ENCODE measurements at places on chromosomes 3 and 15.

DNA sequence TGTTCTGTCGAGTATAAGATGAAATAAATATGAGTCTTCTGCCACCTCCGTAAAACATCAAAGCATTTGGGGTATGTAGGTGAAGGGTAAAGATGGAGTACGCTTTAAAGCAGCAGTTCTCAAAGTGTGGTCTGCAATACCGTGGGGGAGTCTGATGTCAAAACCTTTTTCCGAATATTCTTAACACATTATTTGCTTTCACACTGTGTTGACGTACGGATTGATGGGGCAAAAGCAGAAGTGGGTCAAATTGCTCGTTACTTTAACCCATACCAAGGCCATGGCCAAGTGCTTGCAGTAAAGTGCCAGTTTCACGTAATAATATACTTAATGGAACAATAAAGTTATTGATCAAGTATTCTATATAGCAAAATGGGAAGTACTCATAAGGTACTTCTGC, 36.3 kb downstream of the PAK2 start:
- no peak for DNase-seq

GRCh38 chr3:16741890-16742289, 136.7 kb upstream of the DAZL start:
- no peak for DNase-seq

GRCh38 chr15:40104865-40105516, 3.7 kb downstream of the BMF start:
- DNase-seq = peak; percentile 72

GRCh38 chr3:55859305-55859704, 372.2 kb upstream of the WNT5A start:
- no peak for DNase-seq

- no peak for DNase-seq
Observed at GRCh38 chr3:128984596-128984995, 9.3 kb downstream of the CFAP92 start.

GRCh38 chr15:92949604-92950249, 49.6 kb downstream of the CHD2 start:
- DNase-seq = no peak

DNA sequence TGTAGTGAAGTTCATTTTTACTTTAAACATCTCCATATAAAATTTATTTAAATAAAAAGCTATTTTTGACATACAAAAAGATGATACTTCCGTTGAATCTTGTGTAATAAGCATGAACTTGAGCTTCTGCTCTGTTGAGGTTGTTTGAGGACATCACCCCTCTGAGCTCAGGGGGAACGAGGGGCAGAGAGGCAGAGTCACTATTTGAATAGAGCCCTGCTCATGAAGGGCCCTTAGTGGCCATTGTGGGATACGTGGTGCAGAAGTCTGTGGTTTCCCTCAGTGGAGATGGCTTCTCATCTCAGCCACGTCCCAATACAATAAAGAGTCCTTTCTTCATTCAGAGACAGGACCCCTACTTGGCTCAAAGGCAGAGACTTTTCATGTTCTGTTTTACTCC, 10.6 kb downstream of the CEMIP start:
- DNase-seq = no peak

- no peak for DNase-seq
Observed at GRCh38 chr3:58800940-58801339, 134.4 kb upstream of the FAM3D start.

DNA sequence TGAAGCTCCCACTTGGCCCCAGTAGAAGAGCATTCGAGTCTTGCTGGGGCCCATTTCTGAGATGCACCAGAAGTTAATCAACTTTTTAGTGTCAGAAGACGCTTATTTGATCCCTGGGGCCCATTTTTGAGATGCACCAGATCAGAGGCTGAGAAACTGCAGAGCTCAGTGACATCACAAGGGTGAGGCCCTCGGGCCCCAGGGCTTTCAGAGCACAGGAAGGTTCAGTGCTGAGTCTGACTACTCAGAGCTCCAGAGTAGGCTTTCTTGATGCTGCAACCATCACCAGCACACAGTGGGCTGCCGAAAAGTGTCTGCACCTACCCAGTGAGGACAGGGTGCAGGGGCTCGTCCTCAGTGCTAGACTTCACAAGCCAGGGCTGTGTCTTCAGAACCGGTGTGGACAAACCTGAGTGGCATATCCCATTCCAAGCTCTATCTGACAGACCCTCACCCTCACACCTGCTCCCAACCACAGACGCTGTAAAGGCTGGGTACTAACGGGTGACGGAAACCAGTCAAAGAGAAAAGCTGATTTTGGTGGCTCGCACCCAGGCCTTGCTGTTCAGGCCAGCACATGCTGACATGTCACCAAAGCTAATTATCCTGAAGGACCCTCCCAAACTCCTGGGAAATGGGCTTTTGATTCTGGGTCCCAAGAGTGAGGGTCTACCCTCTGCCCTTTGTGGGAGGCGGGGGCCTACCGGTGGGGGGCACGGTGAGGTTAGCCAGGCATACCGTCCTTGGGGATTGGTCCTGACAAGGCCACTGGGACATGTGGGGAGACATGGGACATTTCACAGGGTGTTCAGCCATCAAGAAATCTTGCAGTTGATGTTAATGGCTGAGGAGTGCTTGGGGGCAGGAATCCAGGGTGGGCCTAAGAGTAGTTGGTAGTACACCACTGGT, 83.0 kb downstream of the PDCD6IP start:
- DNase-seq = no peak

- DNase-seq = no peak
Observed at GRCh38 chr3:139281522-139282196, 62.2 kb upstream of the MRPS22 start.

- DNase-seq = no peak
Observed at GRCh38 chr3:45170096-45170495, 23.9 kb upstream of the CDCP1 start.

GRCh38 chr3:141250828-141251227, 19.2 kb downstream of the PXYLP1 start:
- DNase-seq = no peak

DNA sequence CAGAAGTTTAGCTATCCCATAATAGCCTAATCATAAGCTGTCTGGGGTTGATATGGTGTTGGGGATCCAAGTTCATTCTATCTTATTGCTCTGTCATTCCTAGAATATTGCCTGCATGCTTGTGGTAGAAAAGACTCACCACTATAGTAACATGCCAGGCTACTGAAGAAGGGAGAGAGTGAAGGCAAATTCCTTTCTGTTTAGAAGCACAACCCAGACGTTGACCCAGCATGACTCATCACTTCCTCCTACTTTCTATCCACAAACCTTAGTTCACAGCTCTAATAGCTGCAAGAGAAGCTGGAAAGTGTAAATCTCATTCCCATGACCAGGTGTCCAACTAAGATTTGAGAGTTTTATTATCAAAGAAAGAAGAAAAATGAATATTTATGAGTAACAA, 57.8 kb upstream of the NMD3 start:
- DNase-seq = no peak

GRCh38 chr3:127409421-127410136, 121.7 kb upstream of the PRR20G start:
- no peak for DNase-seq

- DNase-seq = no peak
Observed at GRCh38 chr3:123008840-123009239, 18.7 kb downstream of the SEMA5B start.

GRCh38 chr3:132198516-132198915, 118.7 kb upstream of the ACP3 start:
- no peak for DNase-seq

DNA sequence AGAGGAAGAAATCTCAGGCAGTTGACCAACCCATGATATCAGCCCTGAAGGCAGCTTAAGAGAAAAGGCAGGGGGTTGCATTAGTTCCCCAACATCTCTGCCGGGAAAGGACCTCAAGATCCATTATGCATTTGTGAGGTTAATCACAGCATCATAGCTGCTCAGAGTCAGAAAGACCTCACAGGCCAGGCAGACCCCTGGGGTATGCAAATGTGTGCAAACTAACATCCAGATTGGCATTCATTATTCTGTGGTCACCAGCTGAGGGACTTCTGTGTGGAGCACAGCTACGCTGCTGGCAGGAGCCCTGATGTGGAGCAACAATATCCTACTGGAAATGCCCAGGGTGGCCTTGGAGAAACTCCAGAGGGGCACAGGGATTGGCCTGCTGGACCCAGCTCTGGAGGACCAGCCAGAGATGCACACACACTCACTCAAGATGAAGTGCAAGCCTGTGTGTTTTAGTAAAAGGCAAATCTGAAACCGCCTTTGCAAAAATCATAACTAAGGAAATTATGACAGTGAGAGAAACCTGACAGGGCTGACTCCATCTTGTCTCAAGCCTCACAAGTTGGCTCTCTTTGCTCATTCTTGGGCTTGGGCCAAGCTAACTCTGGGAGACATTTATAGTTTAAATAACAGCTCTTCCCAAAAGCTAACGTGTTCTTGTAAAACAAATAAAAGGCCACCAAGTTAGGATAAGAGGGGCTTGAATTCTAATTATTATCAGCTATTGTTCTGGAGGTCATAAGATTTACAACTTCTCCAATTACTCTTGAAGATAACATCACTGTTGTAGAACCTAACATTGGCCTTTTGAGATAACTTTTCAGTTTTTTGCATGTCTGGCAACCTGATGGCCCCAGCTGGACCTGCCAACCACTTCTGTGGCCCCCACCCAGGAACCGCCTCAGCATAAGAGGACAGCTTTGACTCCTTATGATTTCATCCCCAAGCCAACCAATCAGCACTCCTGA, 257.1 kb downstream of the UACA start:
- no peak for DNase-seq

- DNase-seq = no peak
Observed at GRCh38 chr3:98027085-98027446, 8.0 kb downstream of the GABRR3 start.

GRCh38 chr3:34212656-34213055, 414.2 kb downstream of the PDCD6IP start:
- no peak for DNase-seq

GRCh38 chr3:60980342-60980692, 270.9 kb downstream of the FHIT start:
- DNase-seq = no peak

- DNase-seq = no peak
Observed at GRCh38 chr3:171566803-171567422, 106.7 kb upstream of the TNIK start.

GRCh38 chr15:69459066-69459465, 6.4 kb downstream of the RPLP1 start:
- no peak for DNase-seq

DNA sequence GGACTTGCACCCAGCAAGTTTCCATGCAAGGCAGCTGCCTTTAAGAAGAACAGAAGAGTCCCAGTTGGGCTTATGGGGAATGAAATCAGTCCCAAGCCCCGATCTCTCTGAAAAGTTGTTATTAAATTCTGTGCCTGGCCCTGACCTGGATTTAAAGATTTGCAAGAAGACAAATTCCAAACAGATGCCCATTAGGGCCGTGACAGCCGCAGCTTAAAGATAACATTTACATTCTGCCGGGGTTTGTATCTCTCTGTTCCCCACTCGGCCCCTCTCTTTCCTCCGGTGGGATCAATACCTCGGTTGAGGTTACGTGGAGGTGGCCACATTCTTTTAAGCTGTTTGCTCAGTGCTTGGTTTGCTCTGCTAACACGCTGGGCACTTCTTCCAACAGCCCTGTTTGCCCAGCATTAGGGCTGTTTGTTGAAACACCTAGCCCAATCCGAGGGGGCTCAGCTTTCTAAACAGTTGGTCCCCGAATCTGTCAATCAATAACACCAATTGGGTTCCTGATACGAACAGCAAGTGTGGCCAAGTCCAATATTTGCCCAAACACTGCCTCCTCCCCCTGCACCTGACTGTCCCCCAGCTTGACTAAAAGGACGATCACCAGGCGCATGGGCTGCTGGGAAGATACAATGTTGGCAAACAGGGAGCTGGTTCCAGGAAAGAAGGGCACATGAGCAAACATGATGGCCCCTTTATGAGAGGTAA, 108.6 kb downstream of the RPLP1 start:
- no peak for DNase-seq

DNA sequence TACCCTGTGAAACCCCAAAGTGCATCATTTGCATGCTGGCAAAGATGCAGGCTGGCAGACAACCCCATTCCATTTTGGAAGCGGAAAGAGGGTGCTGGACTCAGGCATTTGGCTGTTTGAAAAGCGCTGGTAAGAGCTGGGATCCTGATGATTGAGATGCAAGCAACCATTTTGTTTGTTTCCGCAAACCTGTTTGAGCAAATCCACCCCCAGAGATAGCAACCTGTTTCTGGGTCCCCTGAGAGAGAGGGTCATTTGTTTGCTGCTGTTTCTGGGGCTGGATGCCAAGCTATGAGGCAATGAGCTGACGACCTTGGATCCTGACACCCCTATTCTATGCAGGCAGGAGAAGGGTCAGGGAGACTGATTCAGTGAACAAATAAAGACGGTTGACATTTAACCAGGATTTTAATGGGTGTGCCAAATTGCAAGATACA, 9.8 kb downstream of the SLC6A1 start:
- no peak for DNase-seq

GRCh38 chr3:104323226-104323625, 1043.5 kb upstream of the ALCAM start:
- no peak for DNase-seq

DNA sequence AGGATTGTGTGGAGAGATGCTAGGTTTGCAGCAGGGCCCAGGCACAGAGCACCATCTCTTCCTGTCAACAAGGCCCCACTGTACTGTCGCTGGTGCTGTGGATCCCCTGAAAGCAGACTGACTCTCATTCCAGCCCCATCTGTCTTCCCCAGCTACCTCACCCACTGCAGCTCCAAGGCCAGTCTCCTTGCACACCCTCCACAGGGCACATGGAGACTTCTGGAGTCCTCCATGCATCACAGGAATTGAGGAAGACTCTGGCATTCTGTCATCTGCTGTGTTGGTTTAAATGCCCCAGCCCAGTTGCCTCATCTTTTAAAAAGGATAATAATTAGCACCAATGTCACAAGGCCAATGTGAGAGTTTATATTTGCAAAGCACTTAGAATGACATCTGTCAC, 301.2 kb downstream of the RPLP1 start:
- DNase-seq = no peak

DNA sequence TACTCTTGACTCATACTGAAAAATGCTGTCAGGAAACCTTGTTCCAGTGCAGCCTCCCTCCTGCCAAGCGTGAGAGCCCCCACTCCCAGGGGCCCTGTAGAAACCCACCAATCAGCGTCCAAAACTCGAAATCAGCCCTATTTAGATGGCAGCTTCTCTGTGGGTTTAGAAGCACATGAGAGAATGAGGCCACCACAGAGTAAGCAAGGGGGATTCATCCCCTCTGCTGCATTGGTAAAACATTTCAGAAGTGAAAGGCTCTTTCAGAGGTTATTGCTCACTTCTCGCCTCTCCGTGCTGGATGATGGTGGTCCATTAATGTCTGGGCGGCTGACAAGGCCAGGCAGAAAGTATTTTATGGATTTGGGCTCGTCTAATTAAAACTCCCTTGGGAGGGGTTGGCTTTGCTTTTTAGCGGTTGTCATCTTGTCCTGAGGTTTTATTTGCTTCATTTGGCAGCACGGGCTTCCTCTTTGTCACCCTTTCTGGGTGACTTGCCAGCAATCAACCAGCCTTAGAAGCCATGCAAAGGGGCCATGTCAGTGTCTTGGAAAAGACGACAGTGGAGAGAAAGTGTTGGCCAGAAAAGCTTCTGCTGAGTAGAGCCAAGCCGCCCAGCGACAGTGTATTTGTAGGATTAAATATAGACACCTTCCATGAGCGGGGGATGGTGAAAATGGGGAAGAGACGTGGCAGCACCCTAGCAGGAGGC, 145.5 kb downstream of the ATP10A start:
- DNase-seq = no peak

DNA sequence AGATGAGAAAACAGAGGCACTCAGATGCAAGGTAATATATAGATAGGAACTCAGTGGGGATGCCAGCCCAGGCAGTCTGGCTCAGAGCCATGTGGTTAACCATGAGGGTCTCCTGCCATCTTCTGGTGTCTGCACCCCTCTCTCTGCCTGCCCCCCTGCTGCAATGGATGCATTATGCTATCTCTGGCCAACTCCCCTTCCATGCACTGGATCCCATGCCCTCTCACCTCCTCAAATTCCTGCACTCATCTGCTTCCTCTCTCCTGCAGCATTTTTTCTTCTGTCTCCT, 163.2 kb downstream of the STT3B start:
- no peak for DNase-seq

Measured in activated CD4-positive, alpha-beta T cell treated with anti-CD3 and anti-CD28 coated beads, Interleukin-2, amount 50 U/mL, for 4 hours (primary cell).